ENCODE measurements at places on chromosomes 5 and 9.

GRCh38 chr5:124888050-124888506, 141.6 kb upstream of the ZNF608 start:
- no peak for DNase-seq

GRCh38 chr5:144017631-144018030, 152.8 kb downstream of the YIPF5 start:
- no peak for DNase-seq

DNA sequence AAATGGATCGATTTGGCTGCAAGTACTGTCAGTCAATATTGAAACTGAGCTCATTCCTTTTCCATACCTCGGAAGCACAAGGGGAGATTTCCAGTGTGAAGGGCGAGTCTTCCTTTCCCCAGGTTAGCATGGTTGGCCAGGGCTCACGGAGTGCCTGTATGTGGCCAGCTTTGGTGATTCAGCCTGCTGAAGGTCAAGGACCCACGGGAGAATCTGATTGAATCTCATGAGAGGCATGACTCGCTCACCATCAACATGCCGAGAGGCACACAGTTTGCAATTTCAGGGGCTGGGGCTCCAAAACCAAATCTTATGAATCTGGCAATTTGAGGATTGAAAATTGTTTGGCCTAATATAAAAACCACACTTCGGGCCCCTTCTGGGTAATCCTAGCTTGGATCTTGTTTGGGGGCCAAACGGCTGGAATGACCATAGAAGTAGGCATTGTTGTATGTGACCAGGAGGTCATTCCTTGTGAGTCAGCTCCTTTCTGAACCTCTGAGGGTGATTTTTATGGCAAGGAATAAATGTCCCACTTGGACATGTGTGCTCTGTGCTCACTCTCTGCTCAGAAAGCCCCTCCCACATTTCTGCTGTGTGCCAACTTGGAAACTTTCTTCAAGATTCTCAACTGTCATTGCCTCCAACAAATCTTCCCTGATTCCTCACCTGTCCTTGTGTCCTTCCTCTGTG, 69.8 kb downstream of the DOCK2 start:
- DNase-seq: no peak

GRCh38 chr9:137244486-137245449, 3.7 kb downstream of the TUBB4B start:
- no peak for DNase-seq

DNA sequence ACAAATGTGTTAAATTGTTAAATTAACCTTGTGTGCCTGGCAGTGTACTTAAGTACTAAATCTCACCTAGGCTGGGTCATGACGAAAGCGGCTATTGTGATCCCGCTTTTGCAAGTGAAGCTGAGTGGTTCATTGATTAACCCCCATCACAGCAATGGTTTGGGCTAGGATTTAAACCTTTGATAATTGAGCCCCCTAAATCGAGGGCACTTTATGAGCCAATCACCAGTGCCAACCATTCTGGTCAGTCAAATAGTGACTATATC, 22.8 kb downstream of the HNRNPK start:
- no peak for DNase-seq

DNA sequence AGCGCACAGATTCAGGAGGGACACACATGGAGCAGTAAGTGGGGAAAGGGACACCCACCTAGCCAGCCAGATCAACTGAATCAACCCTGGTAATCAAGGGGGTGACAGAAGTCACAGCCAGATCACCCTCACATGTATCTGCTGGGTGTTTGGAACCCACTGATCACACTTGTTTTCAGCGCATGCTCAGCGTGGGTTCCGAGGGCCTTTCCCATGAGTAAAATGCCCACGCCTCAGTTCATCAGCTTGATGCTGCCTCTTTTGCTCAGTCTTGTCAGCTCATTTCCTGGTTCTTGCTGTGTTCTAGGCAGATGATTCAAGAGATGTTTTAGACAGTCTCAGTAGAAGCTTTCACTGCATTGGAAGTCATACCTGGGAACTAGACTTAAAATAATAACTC, 123.2 kb upstream of the SLC30A5 start:
- DNase-seq: no peak

- DNase-seq: no peak
Observed at GRCh38 chr5:23507278-23507685, at the start of gene PRDM9. Gene PRDM9 (plus strand): TSS chr5:23507609. CDS start chr5:23509034, 1,425 bp downstream.

All from omental fat pad (tissue), 4 donors.